Muscle of back (tissue), 13 donors: ENCODE measurements at places on chromosomes 16 and 17. TPM values are rescaled to one million over a fixed set of nuclear protein-coding genes. Genes with fewer than 3 reads are reported as not detected.

AGRP gene
- not detected for polyA plus RNA-seq

CTRL gene
- polyA plus RNA-seq = 2.1 TPM

ERBB2 gene
- polyA plus RNA-seq = 114 TPM

GRCh38 chr16:58196898-58197313 lies 1.0 kb downstream of the CSNK2A2 start:
- no peak for DNase-seq

DNA sequence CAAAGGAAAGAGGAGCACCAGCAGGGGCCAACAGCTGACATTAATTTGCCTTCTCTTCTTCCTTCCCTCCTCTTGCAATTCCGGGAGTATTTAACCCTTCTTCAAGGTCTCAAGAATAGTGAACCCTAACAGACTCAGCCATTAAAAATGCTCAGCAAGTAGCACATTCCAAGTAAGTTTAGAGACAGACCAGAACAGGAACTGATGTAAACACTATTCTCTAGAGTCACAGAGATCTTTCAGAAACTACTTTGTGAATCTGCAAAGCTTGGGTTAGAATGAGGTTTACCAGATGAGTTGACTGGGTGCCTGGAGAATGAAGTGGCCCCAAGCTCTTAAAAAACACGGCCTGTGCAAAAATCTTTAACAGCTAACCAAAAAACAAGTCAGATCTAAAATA lies 50.9 kb downstream of the TEX2 start:
- peak; percentile 39 for DNase-seq

DNA sequence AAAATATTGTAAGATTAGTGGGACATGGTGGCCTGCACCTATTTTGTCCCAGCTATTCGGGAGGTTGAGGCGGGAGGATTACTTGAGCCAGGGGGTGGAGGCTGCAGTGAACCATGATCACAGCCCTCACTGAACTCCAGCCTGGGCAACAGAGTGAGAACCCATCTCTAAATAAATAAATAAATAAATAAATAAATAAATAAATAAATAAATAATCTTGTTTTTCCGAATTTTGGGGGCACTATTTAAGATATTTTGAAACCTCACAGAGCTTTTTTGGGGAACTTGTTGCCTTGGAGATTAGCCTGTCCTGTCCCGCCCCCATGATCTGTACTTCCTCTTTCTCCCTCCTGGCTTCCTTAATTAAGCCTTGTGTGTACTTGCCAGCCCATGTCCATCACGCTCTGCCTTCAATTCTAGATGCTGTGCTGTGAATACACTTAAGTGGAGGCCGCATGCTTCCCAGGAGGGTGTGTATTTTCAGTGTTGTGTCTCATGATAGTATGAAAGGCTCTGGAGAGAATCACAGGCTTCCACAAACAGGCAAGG lies 4.4 kb downstream of the LGALS9 start:
- no peak for DNase-seq

DNA sequence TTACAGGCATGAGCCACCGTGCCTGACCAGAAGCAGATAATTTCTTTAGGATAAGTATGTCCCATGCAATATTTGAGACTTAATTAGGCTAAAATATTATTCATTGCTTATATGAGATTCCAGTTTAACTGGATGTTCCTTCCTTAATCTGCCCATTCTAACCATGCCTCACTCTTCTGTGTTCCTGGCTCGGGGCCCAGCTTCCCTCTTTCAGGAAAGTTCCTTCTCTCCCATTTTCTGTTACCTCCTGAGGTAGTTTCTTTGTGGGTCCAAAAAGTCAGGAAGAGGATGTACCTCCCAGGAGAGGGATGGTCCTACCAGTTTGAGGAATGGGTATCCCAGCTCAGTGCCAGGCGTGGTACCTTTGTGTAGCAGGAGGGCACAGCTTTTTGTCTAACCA lies 23.3 kb downstream of the UNK start:
- DNase-seq = no peak

DNA sequence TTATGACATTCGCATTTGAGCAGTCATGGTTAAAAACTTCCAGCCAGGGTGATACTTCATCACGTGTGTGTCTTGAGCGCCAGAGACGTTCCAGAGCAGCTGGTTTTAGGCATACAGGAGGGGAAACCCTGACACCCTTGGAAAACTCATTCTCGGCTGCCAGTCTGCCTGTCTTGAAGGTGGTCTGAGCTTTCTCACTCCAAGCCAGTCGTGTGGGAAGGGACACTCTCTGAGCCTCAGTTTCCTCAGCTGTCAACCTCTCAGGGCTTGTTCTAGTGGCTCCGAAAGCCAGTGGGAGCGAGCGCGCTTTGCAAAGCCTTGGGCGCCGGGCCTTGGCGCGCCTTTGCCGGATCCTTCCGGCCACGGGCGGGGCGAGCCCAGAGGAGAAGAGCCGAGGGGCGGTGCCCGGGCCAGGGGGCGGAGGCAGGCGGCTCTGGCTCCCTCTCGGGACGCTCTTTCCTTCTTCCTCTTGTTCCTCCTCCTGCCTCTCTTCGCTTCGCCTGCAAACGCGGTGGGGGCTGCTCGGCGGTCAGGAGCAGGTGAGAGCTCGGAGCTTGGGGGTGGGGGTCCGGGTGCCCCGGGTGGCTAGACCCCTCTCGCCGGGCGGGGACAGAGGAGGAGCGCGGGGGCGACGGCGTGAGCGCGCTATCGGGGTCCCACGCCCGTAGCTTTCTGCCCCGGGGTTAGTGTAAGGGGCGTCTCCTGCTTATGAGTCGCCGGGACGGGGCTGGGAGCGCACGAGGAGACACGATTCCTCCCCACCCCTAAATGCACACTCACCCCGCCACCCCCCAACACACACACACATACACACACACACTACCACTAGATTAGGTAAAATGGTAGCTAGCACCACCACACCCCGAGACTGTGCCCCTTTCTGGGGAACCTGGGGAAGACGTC lies at the start of gene LDAF1:
Gene LDAF1, plus strand, starts transcription at position 467 of the 903 bp plus-strand sequence. CDS start 2,509 bp downstream, outside the sequence.
- peak; percentile 72 for DNase-seq
